ENCODE measurements at places on chromosomes 13 and 19. TPM values are rescaled to one million over a fixed set of nuclear protein-coding genes. Genes with fewer than 3 reads are reported as not detected.

DNA sequence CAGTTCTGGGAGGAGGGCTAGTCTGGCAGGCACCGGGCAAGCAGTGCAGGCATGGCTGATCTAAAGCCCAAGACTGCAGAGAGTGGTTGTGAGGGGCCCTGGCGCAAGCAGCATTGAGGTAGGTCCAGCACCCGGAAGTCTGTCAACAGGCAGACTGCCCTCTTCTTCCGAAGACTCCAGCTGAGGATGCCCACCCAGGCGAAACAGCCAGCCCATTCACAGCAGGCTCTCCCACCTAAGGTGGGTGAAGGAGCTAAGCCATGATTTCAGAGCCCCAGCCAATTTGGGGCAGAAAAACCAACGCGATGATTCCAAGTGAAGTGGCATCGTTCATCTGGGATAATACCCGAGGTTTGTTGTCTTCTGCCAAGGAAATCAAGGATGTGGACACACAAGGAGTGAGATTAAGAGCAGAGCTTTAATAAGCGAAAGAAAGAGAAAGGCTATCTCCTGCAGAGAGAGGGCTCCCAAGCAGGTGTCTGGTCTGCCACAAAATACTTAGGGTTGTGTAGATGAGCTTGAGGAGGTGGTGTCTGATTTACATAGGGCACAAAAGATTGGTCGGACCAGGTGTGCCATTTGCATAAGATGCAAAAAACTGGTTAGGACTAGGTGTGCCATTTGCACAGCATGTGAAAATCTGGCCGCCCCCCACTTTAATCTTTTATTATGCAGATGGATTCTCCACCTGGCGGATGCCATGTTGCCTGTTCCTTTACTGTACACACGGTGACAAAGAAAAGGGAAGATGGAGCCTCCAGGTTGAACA is 22.6 kb downstream of the FAM124A start:
- no peak for DNase-seq

- no peak for DNase-seq
Observed at GRCh38 chr13:95317039-95317989, 16.1 kb upstream of the ABCC4 start.

The KATNAL1 gene
- total RNA-seq, result 9.1 TPM

GRCh38 chr13:111626371-111627305 is 306.2 kb downstream of the TEX29 start:
- DNase-seq, result no peak

- DNase-seq, result no peak
Observed at GRCh38 chr13:43822969-43823368, 36.2 kb upstream of the ENOX1 start.

DNA sequence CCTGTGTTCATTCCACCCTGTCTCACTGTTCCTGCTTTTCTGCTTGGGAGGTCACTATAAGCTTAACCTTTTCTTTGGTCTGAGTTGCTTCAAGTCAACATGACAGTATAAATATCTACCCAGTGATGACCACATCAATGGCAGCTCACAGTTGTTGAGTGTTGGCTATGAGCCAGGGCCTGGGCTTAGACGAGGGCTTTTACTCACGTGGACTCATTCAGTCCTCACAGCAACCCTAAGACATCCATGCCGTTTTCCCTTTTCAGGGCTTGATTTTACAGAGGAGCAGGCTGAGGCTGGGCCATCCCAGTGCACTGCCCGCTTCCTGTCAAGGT is 10.2 kb upstream of the CCDC97 start:
- no peak for DNase-seq

DNA sequence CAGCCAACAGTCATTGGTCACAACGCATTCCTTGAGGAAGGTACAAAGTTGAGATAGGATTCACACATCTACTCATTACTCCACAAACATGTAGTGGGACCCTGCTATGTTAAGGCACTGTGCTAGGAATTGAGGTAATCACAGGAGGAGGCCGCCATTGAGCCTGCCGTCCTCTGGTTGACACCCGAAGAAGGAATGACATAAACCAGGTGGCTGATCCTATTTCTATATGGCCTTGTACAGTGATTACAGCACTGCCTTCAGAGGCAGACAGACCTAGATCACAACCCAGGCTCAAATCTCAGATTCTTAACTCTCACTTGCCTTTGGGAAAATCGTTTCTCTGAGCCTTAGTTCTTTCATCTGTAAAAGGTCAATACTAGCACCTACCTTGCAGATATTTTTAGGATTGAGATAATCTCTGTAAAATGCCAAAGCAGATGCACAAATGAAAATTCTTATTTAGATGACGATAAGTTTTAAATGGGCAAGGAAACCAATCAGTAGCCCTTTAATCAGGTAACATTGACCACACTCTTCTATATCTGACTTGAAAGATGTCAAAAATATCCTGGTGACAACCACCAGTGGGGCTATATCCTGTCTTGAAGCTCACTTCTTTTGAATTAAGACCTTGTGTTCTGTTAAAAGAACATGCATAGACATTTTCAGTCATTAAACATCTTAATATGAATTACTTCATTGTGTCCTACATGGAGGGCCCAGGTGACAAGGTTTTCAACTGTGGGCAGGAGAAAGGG is 251.6 kb downstream of the KCTD12 start:
- DNase-seq, result no peak

The TEX26 gene
- not detected for total RNA-seq

- no peak for DNase-seq
Observed at GRCh38 chr13:112486386-112487126, 101.4 kb downstream of the TUBGCP3 start.

- DNase-seq, result no peak
Observed at GRCh38 chr13:62093984-62094780, 678.5 kb upstream of the PCDH20 start.

The NRTN gene
- 0.13 TPM for total RNA-seq

The PLIN5 gene
- 3.5 TPM for total RNA-seq

DNA sequence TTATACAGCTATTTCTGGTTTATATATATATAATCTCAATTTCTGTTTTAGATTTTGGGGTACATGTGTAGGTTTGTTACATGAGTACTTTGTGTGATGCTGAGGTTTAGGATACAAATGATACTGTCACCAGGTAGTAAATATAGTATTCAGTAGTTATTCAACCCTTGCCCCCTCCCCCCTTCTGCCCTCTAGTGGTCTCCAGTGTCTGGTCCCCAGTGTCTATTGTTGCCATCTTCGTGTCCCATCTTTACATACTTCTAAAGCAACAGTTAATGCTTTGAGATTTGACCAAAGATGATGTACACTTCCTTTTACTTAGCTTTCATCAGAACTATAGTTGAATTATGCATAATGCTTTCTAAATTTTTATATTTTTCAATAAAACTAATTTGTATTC is 1623.4 kb upstream of the PRR20A start:
- no peak for DNase-seq

All from dermis microvascular lymphatic vessel endothelial cell (primary cell).